ENCODE measurements at places on chromosomes 7 and 10.

DNA sequence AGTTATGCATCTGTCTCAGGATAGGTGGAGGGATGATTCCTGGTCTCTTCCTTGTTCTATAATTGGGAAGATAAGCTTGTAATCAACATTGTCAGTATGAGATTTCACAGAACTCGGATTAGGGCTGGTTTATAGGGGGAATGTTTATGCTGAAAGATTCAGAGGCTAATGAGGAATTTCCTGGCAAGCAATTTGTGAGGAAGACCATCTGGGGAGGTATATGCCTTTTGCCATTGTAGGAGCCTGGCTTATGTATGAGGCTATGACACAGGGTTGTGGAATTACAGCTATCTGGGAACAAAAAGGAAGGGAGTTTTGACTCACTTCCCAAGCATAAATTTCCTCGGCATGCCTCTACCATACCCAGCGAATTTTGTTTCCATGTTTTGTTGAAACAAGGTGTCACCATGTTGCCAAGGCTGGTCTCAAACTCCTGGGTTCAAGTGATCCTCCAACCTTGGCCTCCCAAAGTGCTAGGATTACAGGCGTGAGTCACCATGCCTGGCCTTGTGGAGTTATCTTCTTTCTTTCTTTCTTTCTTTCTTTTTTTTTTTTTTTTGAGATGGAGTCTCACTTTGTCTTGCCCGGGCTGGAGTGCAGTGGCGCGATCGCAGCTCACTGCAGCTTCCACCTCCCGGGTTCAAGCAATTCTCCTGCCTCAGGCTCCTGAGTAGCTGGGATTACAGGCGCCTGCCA, 1.6 kb upstream of the COPS6 start:
- DNase-seq = no peak

GRCh38 chr7:20959281-20959680, 172.6 kb upstream of the SP8 start:
- no peak for DNase-seq

- no peak for DNase-seq
Observed at GRCh38 chr7:75984130-75985008, 10.0 kb downstream of the TMEM120A start.

DNA sequence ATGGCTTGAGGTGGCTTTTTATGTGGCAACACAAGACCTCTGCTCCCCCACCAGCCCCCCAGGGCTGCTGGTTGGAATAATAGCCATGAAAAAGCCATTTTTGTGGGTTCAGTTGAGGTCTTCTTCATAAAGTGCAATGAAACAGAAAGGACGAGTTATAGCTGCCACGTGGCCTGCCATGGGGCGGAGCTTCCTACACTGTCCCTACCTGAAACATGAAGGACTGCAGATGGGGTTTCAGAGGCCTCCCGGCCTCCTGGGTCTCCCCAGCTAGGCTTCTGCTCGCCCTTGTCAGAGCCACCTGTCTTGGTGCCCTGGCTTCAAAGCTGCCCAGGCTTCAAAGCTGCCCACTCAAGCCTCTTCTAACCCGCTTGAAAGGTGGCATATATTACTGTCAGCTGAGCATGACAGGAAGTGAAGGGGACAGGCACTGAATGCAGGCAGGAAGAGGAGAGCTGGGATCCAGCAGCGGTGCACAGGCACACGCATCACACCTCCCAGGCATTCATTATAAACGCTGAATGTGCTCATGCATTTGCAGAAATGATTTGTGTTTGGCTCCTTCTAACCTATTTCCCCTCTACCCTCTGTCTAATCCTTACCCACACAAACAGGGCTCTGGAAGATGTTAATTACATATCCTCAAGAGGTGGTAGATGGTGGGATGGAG, 245.9 kb upstream of the PODXL start:
- DNase-seq = no peak

DNA sequence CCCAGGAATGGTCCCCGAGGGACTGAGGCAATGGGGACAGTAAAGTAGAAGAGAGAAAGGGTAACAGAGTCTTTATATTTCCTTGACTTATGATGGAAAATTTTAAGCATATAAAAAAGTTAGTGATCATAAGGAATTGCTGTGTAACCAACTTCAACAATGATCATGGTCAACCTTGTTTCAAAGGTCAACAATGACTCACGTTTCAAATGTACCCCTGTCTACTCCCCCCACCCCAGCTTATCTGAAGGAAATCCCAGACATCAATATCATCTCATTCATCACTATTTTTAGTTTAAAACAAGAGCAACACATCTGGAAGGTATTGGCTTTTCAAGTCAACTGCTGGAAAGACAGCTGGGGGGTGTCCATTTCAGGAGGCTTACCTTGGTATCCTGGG, 92.9 kb downstream of the SMURF1 start:
- no peak for DNase-seq
